Type B pancreatic cell (in vitro differentiated cells): ENCODE measurements at places on chromosomes 2 and 18. TPM values are rescaled to one million over a fixed set of nuclear protein-coding genes. Genes with fewer than 3 reads are reported as not detected.

- H3K36me3 ChIP-seq = peaks cover 5% of the 10 kb centered on the region
- no peak for DNase-seq
- H3K4me3 ChIP-seq = peak overlapping the region; percentile 3
- H3K27ac ChIP-seq = peak overlapping the region; percentile 54
- H3K27me3 ChIP-seq = no peaks in the 10 kb centered on the region
These were observed 463.3 kb downstream of the STK39 start for GRCh38 chr2:167784084-167784425.

DNA sequence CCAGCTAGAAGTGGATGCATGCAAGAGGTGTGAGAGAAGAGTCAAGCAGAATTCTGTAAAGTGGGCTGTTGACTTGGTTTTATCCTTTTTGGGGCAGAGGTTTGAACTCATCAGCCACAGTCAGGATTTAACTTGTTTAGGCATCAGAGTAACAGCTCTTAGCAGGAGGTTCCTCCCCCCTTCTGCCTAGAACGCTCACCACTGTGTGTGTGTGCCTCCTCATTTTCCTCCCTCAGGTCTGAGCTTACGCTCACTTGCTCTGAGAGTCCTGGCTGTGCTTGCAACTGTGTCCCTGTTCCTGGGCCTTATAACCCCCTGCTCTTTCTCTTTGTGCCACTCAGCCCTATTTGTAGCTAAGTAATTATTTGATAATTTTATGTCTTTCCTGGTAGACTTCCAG is 167.9 kb downstream of the TMEM182 start:
- no peaks in the 10 kb centered on the region for H3K4me1 ChIP-seq
- H3K27me3 ChIP-seq = peaks cover 3% of the 10 kb centered on the region
- H3K27ac ChIP-seq = no peak overlapping the region
- H3K4me3 ChIP-seq = no peak overlapping the region
- H3K36me3 ChIP-seq = no peaks in the 10 kb centered on the region
- DNase-seq = no peak

Gene RPRM
- total RNA-seq = 6.0 and 7.3 TPM in 2 replicates

Gene SPC25
- 8.2 and 25.2 TPM in 2 replicates for total RNA-seq

- no peak for DNase-seq
- H3K4me3 ChIP-seq = peak overlapping the region; percentile 10
- no peaks in the 10 kb centered on the region for H3K27me3 ChIP-seq
- peaks cover 32% of the 10 kb centered on the region for H3K4me1 ChIP-seq
These were observed 382.8 kb downstream of the OSR1 start for GRCh38 chr2:18975506-18976167.

DNA sequence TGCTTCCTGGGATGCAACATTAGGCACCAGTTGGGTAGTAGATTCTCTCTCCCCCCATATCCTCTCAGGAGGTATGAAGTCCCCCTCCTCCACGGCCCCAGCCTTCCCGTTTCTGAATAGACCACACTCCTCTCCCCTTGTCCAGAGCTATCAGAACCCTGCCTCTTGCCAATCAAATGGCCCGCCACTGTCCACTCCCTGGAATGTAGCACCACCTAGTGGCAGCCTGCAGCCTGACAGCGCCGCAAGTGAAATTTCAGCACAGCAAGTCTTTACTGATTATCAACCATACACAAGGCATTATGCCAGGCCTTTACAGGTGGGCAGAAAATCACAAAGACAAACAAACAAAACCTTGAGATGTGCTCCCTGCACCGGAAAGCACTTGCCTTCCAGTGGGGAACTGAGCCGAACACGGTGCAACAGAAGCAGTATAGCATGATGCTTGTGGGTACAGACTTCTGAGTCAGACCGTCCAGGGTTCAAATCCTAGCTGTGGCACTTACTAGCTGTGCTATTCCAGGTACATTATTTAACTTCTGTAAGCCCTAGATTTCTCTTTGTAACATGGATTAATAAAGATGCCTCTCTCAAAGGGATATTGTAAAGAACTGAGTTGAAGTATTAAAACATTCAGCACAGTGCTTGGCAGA is 174.0 kb downstream of the SMAD2 start:
- no peaks in the 10 kb centered on the region for H3K36me3 ChIP-seq
- DNase-seq = peak; percentile 76
- H3K4me3 ChIP-seq = no peak overlapping the region
- no peak overlapping the region for H3K27ac ChIP-seq

GRCh38 chr2:133674433-133675331 is 106.4 kb upstream of the NCKAP5 start:
- peaks cover 35% of the 10 kb centered on the region for H3K4me1 ChIP-seq
- H3K27ac ChIP-seq = peak overlapping the region; percentile 77

GRCh38 chr18:35005963-35006577 is 35.1 kb upstream of the MAPRE2 start:
- no peak overlapping the region for H3K27ac ChIP-seq
- H3K36me3 ChIP-seq = no peaks in the 10 kb centered on the region
- H3K27me3 ChIP-seq = peaks cover 6% of the 10 kb centered on the region

DNA sequence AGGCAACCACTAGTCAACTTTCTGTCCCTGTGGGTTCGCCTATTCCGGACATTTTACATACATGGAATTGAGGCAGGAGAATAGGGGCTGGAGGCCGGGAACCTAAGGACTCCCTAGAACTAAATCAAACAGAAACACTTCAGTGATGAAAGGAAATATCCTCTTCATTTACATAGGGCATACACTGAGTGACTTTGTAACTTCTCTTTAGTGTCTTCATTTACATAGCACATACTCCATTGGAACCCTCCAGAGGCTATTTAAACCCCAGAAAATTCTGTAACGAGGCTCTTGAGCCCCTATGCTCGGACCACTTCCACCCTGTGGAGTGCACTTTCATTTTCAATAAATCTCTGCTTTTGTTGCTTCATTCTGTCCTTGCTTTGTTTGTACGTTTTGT is 56.5 kb downstream of the CCDC195 start:
- DNase-seq = no peak
- no peaks in the 10 kb centered on the region for H3K27me3 ChIP-seq
- no peak overlapping the region for H3K27ac ChIP-seq
- H3K4me3 ChIP-seq = no peak overlapping the region

Gene FOXD4L1
- 0.48 TPM in 1 of 2 replicates, not detected in the other for total RNA-seq

- peak overlapping the region; percentile 96 for H3K27ac ChIP-seq
- H3K4me3 ChIP-seq = peak overlapping the region; percentile 83
- H3K4me1 ChIP-seq = peaks cover 23% of the 10 kb centered on the region
- peaks cover 4% of the 10 kb centered on the region for H3K36me3 ChIP-seq
These were observed 14.5 kb downstream of the GPC1 start for GRCh38 chr2:240449764-240450531.

Gene HRH4
- total RNA-seq = 0.24 TPM in 1 of 2 replicates, not detected in the other

Gene PAX8
- total RNA-seq = 2.1 and 56.9 TPM in 2 replicates

GRCh38 chr2:109674894-109675534 is 60.9 kb downstream of the SOWAHC start:
- no peak for DNase-seq
- peak overlapping the region; percentile 90 for H3K27ac ChIP-seq
- no peaks in the 10 kb centered on the region for H3K27me3 ChIP-seq
- H3K4me3 ChIP-seq = no peak overlapping the region
- no peaks in the 10 kb centered on the region for H3K36me3 ChIP-seq
- H3K4me1 ChIP-seq = peaks cover 47% of the 10 kb centered on the region

GRCh38 chr18:72613534-72613930 is 69.4 kb upstream of the CBLN2 start:
- no peaks in the 10 kb centered on the region for H3K27me3 ChIP-seq
- no peaks in the 10 kb centered on the region for H3K4me1 ChIP-seq
- no peak overlapping the region for H3K27ac ChIP-seq
- H3K4me3 ChIP-seq = no peak overlapping the region
- H3K36me3 ChIP-seq = no peaks in the 10 kb centered on the region

DNA sequence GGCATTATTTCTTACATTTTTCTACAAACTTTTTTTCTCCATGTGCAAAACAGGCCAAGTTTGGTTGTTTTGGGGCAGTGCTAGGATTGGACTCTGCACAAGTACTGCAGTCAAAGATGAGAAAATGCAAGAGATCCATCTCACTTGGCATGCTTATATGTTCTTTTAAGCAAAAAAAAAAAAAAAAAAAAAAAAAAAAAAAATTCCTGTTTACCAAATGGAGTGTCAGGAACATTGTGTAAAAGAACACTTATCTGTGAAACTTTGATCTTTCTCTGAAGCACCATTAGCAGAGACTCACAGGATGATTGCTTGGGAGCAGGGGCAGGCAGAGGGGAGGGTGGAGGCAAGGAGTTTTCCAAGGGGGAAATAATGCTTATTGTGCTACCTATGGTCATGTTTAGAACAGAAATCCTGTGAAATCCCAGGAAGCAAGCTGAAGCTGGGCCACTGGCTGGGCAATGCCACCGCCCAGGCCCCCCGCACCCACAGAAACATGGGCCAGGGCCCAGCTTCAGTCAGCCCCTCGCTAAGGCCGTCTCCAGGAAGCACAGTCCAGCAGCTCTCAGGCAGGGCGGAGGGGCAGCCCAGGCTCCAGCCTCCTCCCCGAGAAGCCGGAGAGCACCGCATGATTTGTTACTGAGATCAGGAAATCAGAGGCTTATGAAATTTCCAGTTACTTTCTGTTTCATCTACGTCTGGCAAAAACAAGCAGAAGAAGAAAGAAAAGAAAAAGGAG is 229.4 kb downstream of the ZNF516 start:
- DNase-seq = no peak
- peaks cover 47% of the 10 kb centered on the region for H3K4me1 ChIP-seq
- no peaks in the 10 kb centered on the region for H3K36me3 ChIP-seq
- no peak overlapping the region for H3K4me3 ChIP-seq

DNA sequence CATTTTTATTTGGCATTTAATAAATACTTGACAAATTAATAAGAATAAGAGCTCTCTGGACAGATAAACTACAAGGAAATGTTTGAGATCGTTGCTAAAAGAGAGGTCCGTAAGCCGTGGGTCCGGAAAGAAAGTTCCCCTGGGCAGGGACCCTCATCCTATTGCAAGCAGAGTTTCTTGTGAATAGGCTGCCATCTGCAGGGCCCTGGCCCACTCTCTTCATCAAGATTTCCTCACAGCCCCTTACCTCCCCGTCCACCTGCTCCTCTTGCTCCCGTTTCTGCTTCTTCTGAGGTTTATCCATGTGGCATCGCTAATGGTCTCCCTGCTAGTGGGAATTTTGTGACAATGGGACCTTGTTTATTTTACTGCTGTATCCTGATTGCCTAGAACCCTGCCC is 30.1 kb upstream of the MC5R start:
- H3K36me3 ChIP-seq = no peaks in the 10 kb centered on the region
- H3K27ac ChIP-seq = no peak overlapping the region
- DNase-seq = no peak

DNA sequence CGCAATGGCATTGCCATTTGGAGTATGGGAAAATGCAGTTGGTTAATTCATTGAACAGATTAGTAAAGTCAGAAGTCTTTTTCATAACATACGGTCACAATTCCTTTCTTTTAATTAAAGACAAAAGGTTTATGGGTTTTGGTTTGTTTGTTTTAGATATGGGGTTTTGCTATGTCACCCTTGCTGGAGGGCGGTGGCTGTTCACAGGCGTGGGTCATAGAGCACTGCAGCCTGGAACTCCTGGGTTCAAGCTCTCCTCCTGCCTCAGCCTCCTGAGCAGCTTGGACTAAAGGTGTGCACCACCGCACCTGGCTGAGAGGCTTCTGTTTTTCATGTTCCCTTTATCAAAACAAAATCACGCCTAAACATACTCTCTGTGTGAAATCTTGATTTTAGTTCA is 18.7 kb upstream of the ELAC1 start:
- H3K4me3 ChIP-seq = no peak overlapping the region
- no peaks in the 10 kb centered on the region for H3K27me3 ChIP-seq
- no peak for DNase-seq
- no peaks in the 10 kb centered on the region for H3K4me1 ChIP-seq
- H3K36me3 ChIP-seq = peaks cover 5% of the 10 kb centered on the region

DNA sequence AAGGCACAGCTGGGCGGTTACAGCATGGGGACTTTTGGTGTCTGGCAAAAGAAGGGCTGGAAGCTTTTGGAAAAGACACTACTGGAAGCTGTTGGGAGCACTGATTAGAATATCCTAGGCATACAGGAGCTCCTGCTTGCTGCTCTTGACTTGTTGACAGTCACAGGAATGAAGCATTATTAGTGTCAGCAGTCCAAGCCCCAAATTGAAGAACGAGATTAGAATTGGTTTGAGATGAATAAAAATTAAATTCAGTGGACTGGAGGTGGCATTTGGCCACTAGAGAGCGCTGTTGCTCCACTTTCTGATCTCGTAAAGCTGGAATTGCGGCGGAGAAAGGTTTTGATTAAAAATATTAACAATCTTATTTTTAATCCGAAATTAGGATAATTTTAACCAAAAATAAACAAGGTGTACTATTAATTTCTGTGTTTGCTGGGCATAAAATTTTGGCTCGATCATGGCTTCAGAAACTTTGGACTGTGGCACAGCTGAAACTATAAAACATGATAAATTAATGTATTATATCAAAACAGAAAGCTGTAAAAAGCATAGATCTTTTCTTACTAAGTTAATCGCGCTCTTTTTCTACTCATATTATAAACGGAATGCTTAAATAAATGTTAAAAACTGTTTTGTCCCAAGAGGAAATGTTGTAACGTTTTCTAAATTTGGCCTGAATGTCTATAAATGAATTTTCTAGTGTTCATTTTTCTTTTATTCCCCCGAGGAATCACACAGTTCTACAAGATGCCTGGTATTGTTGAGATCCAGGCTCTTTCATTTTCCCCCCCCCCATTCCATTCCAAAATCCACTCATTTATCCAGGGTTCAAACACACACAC is 2.4 kb upstream of the HOXD8 start:
- H3K36me3 ChIP-seq = no peaks in the 10 kb centered on the region
- H3K27me3 ChIP-seq = peaks cover 83% of the 10 kb centered on the region
- H3K27ac ChIP-seq = no peak overlapping the region
- H3K4me3 ChIP-seq = peak overlapping the region; percentile 5
- no peak for DNase-seq

Gene CLK1
- total RNA-seq = 100 and 106 TPM in 2 replicates

- H3K36me3 ChIP-seq = no peaks in the 10 kb centered on the region
- H3K27me3 ChIP-seq = peaks cover 3% of the 10 kb centered on the region
- no peak overlapping the region for H3K4me3 ChIP-seq
- H3K4me1 ChIP-seq = peaks cover 9% of the 10 kb centered on the region
- no peak for DNase-seq
These were observed 39.6 kb upstream of the SCN1A start for GRCh38 chr2:166167449-166167848.
